ENCODE measurements at places on chromosomes 2 and 18.

DNA sequence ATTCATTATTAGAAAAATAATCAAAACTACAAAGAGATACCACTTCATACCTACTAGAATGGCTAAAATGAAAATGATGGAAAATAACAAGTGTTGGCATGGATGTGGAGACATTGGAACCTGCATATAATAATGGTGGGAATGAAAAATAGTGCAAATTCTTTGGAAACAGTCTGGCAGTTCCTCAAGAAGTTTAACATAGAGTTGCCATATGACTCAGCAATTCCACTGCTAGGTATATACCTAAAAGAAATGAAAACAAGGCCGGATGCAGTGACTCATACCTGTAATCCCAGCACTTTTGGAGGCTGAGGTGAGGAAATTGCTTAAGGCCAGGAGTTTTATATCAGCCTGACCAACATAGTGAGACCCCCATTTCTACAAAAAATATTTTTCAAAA is 41.6 kb upstream of the ACYP2 start:
- no peak for DNase-seq

GRCh38 chr2:605674-606608 is 71.3 kb downstream of the TMEM18 start:
- DNase-seq: no peak

DNA sequence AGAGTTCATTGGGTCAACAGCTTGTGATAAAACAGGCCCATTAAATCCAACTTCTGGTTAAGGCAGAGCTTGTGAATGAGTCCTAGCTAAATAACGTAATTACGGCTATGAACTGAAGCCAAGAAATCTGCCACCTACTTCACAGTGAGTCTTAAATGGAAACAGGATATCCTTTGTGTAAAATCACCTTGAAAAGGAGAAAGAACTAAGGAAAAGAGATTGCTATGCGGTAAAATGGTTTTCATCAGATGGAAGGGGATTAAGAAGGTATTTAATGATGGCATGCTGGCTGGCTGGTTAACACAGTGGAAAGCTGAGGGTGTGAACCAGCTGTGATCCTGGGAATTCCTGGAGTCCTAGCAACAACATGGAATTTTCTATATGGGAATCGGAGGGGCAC is 156.6 kb downstream of the DOK6 start:
- no peak for DNase-seq

DNA sequence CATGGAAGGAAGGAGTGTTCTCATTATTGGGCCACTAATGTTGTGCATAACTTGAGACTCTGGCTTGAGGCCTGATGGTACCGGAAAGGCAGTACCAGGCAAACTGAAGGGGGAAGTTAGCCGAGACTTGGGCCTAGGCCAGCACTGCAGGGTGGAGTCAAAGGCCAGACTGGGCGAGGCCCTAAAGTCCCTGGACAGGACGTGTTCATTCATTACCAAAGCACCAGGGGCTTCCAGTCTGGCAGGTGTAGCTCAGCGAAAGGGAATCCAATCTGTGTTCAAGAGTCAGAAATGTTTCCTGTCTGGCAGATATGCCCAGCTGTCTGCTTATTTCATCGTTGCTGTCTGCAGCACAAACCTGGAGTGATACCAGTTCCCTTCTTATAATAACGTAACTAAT is 4.7 kb upstream of the ITSN2 start:
- DNase-seq: peak; percentile 90

GRCh38 chr2:233211548-233211895 is 40.0 kb upstream of the ATG16L1 start:
- no peak for DNase-seq

- no peak for DNase-seq
Observed at GRCh38 chr18:51137026-51137729, 60.3 kb downstream of the MEX3C start.

- no peak for DNase-seq
Observed at GRCh38 chr2:40228310-40228709, 223.6 kb downstream of the SLC8A1 start.

GRCh38 chr18:63088262-63088661 is 231.3 kb downstream of the BCL2 start:
- DNase-seq: no peak

- peak; percentile 75 for DNase-seq
Observed at GRCh38 chr2:47043142-47043890, 111.8 kb downstream of the STPG4 start.

- DNase-seq: peak; percentile 88
Observed at GRCh38 chr2:218396688-218397462, 2.8 kb upstream of the CTDSP1 start.

GRCh38 chr2:111900859-111901258 is 2.5 kb downstream of the MERTK start:
- DNase-seq: peak; percentile 33

GRCh38 chr18:75132931-75133525 is 75.9 kb downstream of the PTGR3 start:
- no peak for DNase-seq

DNA sequence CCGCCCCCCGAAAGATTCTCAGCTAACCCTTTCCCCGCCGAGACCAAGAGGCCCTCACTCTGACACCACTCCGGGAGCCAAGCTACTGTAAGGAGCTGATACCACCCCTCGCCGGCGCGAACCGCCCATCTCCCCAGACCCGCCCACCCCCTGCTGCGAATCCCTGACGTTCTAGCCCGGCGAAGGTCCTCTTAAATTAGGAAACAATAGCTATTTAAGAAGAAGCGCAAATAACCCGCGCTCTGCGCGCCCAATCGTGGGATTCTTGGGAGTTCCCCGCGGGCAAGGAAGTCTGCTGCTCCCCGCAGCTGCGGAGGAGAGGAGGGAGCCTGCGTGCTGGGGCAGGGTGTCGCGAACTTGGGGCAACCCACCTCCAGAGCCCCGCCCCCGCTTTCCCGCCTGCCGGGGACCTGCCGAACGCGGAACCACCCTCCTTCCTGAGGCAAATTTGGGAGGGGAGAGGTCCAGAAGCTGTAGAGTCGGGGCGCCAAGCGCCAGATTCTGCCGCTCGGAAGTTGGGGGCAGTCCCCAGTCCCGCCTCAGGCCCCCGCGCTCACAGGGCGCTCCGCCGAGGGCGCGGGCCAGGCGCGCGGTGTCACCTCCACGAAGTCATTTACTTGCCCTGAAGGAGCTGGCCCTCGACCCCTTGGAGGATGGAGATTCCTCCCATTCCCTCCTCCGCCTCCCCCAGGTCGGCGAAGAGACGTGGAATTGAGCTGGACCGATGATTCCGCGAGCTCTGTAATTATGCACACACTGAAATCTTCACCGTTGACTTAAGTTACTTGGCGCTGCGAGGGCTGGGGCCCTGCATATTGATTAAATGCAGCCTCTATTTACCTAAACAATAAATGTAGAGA is 8.4 kb upstream of the SP9 start:
- no peak for DNase-seq

DNA sequence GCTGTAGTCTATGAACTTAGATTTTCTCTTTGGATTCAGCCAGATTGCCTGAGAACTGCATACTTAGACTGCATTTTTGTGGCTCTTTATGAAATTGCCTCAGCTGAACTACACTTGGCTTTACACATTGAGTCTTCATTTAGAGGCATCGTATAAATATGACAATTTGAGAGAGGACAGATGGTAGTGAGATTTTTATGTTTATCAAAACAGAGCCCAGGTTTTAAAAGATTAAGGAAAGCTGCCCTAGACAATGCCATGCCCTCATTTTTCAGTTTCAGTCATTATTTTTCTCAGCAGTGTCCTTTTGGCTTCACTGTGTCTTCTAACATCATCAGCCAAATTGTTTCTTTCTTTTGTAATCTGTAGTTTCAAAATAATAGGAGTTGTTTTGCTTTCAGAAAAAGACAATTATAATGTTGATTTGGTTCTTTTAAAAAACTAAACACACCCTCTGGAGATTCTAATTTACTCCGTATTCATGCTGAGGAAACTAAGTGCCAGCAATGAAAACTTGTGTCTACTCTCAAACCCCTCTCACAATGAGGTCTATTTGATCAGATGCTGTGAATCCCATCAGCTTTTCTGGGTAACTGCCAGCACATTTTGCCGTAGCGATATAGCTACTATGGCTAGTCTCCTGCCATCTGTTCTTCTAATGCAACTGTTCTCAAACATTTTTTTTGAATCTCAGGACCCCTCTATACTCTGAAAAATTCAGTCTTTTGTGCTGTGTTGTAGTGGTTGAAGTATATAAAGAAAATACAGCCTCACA is 46.2 kb downstream of the TWSG1 start:
- DNase-seq: no peak

- DNase-seq: no peak
Observed at GRCh38 chr2:215439404-215439803, 3.5 kb upstream of the FN1 start.

DNA sequence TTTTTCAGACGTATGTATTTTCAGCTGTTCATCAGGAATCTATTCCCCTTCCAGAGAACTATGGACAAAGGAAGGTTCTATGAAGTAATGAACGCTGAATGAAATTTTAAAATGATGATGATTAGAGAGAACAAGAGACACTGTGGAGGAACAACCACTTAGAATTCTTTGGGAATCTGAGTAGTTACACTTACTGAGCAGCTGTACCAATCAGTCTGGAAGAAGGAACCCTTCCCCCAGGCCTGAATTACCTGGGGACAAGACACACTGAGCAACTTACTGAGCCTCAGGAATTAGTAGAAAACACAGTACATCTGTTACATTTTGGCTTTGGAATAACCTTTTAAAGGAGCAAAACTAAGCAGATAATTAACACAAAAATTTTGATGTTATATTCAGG is 1.9 kb downstream of the MSTN start:
- DNase-seq: no peak

- no peak for DNase-seq
Observed at GRCh38 chr18:9437021-9437437, 38.3 kb upstream of the RALBP1 start.

- no peak for DNase-seq
Observed at GRCh38 chr2:229945975-229946374, 23.7 kb downstream of the FBXO36 start.

DNA sequence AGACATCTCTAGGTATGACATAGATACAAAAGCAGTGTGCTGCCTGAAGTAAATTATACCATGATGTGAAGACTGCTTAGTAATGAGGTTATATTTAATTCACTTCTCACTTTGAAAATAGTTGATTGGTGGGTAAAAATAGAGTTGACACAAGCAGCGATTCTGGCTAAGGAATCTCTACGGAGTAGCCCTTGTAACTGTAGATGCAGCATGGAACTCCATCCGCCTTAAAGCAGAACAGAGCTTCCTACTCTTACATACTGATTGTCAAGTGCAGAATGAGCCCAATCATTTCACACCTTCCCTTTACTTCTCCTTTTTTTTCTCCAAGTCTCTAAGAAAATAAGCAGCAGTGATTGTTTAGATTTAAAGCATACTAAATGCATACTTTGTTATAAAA is 1594.6 kb upstream of the SLC39A10 start:
- no peak for DNase-seq

DNA sequence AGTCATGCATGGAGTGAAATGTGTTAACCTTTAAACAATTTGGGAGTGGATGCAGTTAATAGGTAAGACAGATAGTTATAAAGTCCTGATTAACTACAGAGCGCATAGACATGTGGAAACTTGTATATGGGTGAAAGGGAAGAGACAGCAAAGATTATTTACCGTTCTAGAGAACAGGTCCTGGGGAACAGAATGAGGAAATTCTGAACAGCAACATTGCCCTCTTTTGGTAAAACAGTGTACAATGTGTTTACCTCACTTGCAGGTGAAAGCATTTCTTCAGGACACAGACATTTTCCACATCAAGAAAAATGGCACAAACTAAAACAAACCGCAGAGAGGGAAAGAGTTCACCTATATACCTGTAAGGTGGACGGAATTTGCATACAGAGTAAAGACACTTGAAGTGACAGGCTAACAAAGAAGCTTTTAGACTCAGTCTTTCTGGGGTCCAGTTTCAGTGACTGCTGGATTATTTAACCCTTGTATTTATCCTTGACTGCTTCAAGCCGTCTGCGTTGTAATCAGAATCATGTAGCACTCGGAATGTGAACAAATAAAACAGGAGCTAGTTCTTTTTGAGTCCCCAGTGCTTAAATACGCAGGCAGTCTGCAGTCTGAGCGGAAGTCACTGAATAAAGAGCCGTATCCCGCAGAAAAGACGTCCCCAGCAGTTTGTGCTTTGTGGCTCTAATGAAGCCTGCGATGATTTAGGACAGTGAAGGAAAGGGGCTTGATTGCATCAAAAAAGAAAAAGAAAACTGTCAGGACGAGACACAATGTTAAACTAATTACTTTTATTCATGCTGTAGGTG is 364.8 kb upstream of the GALNT5 start:
- DNase-seq: no peak

GRCh38 chr18:79133724-79134123 is 64.5 kb downstream of the ATP9B start:
- peak; percentile 29 for DNase-seq

GRCh38 chr18:55582325-55582724 is 5.7 kb downstream of the TCF4 start:
- DNase-seq: no peak

DNA sequence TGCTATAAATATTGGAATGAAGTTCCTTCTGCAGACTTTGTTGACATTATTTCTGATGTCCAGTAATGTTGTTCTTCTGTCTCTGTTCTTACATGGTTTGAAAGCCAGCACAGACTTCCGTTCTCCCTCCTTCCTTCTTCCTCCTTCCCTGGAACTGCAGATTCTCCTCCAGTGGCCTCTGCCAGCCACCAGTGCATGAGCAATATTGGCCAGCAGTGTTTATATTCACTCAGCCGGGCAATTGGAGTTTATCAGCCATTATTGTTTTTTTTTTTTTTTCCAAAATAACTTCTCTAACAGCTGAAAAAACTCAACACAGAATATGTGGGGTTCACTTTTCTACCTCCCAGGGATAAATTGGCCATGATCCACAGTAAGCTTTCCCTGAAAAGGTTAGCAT is 86.8 kb downstream of the ADCYAP1 start:
- no peak for DNase-seq

- no peak for DNase-seq
Observed at GRCh38 chr2:10431797-10432196, 16.3 kb downstream of the ODC1 start.

- no peak for DNase-seq
Observed at GRCh38 chr18:76757335-76757734, 65.0 kb upstream of the ZNF236 start.

Data from heart left ventricle (tissue), 16 donors.